ENCODE measurements at places on chromosomes 2 and 18.
A peak's percentile ranks its signal among the peaks of the same experiment; 100 is the strongest.

- peak; percentile 48 for ATAC-seq
Observed at GRCh38 chr2:10408649-10409579, 39.2 kb downstream of the ODC1 start.

GRCh38 chr18:48893061-48893607 is 57.6 kb downstream of the SMAD7 start:
- no peak for ATAC-seq

GRCh38 chr2:132426656-132427055 is 10.1 kb downstream of the GPR39 start:
- ATAC-seq = no peak

DNA sequence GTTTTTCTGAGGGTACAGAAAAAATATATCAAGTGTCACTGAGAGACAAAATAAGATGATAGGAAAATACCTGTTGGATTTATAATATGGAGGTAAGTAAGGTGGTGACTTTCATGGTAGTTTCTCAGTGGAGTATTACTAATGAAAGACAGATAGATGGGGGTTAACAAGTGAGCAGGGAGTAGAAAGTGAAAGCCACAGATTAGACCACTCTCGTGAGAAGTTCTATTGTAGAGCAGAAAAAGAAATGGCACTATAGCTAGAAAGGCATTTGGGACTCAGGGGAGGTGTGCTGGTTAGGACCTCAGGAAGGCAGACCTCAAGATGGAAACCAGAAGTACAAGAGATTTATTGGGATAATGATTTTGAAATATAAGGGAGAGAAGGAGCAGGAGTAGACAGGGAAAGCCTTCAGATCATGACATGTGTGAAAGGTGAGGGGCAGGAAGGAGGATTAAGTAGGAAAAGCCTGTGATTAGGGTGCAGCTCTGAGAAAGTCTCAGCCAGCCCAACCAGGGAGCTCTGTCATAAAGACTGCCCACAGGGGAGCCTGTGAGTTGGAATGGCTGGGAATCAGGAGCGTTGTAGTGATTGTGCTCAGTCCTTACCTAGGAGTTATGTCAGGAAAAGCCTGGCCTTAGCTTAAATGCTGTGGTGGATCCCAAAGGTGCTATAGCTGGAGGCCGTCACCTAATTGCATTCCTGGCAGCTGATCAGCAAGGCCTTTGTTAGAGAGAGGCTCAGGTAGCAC is 198.1 kb downstream of the IKZF2 start:
- ATAC-seq = no peak

GRCh38 chr18:49630246-49630699 is 68.4 kb downstream of the LIPG start:
- ATAC-seq = no peak

DNA sequence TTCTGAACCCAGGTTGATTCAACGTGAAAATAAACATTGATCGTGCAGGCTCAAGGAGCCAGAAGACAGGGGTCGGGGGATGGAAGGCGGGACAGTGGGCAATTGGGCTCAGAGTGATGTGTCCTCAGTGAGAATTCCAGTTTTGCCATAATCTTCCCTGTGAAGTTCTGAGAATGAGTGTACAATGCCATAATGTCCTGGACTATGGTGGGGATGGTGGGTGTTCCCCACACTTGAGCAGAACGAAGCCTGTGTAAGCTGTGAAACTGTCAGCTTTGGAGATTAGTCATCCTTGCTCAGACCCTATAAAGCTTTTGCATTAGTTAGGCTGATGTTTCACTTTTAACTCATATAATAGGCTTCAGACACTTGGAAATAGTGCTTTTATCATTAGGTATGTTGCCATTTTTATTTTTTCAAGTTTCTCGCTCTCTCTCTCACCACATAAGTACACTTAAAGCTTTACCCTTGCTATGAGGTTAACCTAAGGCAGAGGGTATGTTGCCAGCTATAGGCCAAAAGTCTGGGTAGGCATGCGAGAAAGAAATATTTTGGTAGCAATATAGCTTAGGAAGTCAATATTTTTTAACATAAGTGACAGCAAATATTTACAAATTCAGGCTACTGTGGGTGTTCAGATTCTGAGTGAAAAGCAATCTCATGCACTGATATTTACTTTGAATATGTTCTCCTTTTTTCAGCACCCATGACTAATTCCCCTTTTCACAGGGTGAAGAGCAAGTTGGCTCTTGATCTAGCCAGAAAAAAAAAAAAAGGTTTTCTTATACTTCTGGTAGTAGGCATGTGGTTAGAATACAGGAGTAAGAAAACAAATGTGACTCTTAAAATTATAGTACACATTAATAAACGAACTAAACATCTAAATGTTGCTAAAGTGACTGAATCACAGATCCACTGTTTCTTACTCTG is 47.2 kb downstream of the CDC42EP3 start:
- ATAC-seq = no peak

DNA sequence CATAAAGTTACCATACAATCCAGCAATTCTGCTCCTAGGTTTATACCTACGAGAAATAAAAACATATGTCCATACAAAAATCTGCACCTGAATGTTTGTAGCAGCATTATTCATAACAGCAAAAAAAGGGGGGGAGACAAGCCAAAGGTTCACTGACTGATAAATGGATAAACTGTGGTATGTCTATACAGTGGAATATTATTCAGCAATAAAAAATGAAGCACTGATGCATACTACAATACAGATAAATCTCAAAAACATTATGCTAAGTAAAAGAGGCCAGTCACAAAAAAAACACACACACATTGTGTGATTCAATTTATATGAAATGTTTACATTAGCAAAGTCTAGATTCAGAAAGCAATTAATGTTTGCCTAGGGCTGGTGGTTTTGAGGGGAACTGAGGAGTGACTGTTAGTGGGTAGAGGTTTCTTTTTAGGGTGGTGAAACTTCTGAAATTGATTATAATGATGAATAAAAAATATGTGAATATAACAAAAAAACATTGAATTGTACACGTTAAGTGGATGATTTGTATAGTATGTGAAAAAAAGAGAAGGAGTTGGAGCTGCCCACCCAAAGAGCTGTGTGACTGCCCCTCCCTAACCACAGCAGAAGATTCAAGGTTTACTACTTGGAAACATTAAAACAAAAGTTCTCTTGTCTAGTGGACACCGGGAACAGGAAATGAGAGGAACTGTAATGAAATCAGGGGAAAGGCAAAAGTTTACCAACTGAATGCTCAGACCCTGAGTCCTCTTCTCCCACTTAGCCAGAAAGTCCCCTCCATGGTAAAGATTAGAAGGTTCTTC is 13.4 kb downstream of the COLEC12 start:
- no peak for ATAC-seq

DNA sequence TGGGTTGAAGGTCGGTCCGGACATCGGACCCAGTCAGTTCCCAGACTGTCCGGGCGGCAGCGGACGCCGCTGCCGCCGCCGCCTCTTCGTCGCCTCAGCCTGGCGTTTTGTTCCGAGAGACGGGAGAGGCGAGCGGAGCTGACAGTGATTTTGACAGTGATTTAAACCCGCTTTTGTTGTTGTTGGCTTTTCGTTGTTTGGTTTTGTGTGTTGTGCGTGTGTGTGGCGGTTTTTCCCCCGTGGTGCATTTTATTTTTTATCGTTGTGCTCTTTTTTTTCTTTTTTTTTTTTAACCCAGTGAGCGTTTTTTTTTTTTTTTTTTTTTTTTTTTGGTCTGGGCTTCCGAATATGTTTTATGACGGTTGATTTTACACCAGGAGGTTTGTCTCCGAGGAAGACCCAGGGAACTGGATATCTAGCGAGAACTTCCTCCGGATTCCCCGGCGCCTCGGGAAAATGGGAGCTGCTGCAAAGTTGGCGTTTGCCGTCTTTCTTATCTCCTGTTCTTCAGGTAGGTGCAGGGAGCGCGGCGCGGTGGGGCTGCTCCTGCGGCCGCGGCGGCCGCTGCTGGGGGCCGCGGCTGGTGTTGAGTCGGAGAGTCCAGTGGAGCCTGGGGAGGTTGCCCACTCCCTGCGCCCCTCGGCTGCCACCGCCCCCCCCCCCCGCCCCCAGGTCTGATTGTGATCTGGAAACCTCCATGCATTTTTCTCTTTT is at the start of gene ACVR2A:
TSS of gene ACVR2A (plus strand) at position 333 of the 714 bp plus-strand sequence. CDS start at position 457, 124 bp downstream.
- ATAC-seq = peak; percentile 53

DNA sequence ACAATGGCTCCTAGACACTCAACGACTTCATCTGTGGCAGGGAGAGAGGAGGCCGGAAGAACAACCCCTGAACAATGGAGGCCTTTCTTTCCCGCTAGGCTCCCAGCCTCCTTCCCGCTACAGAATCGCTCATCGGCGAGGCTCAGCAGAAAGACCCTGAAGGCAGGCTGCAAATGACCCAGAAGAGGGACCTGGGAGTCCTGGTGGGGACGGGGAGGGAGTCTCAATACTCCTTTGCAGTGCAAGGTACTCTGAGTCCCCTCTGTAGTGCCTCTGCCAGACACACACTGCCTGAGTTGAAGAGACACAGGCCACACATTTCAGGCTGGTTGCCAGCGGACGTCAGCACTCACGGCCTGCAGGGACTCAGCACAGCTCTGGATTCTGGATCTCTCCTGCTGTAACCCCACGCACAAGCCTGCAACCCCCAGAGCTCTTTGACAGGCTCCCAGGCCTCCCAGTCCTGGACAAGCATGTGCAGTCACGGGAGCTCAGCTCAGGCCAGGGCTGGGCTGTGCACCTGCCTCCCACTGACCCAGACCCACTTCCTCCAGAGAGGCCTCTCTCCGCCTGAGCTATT is 6.1 kb downstream of the GPR17 start:
- peak; percentile 75 for ATAC-seq

- no peak for ATAC-seq
Observed at GRCh38 chr2:197207106-197207505, 103.5 kb downstream of the ANKRD44 start.

DNA sequence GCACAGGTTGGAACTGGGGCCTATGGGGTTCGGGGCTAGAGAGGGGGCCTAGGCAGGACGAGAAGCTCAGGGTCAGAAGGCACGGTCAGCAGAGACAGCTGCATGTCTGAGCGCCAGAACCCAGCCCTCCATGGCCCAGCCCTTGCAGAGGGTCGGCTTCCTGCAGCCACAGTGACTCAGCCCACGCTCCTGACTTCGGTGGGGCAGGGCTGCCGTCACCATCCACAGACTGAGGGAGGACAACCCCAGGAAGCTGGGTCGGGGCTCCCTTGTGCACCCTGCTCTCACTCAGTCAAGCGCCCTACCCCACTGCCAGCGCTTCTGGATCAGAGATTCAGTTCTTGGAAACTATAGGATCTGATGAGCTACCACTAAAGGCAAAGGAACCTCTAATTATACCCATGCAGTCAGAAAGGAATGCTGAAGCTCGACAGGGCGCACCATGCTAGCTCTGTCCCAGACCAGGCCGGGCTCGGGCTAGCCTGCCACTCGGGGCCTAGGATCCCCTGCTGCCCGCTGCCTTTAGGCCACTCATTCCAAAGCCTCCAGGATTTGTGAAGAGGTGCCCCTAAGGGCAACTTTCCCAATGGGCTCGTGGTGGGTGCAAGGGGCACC is 3.0 kb downstream of the ACTR1B start:
- ATAC-seq = no peak

GRCh38 chr2:27498975-27499374 is 2.3 kb downstream of the GCKR start:
- no peak for ATAC-seq

DNA sequence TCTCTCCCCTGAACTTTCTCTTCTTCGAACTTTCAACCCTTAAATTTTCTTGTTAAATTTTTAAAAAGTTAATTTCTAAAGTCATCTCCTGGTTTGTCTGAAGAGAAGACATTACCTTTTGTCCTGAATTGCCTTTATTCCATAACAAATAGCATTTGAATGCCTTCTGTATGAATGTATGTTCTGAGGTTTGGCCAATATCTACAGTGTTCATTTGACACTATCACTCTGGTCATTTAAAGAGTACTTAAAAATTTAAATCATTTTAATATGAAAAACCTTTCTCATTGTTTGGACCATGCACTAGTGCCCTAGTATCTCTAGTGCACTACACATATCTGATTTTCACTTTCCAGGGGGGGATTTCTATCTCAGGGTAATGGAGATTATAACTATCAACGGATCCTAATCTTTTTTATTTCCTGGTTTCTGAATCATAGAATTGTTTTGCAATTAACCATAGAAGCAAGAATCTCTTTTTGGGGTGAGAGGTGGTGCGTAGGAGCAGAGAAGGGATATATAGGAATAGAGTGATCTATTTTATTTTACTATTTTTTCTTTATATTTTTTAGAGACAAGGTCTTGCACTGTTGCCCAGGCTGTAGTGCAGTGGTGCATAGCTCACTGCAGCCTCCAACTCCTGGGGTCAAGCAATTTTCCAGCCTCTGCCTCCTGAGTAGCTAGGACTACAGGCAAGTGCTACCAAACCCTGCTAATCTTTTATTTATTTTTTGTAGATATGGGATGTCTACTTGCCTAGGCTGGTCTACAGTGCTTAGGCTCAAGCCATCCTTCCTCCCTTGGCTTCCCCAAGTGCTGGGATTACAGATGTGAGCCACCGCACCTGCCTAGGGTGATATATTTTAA is 25.5 kb downstream of the TANC1 start:
- ATAC-seq = no peak

GRCh38 chr2:230865766-230866755 is 1.3 kb downstream of the ITM2C start:
- no peak for ATAC-seq

- no peak for ATAC-seq
Observed at GRCh38 chr2:102117472-102117858, 25.1 kb upstream of the IL1R1 start.
